ENCODE measurements at places on chromosomes 16 and 17.

- no peak for DNase-seq
Measured at GRCh38 chr16:85867189-85867588, 31.8 kb upstream of the IRF8 start.

DNA sequence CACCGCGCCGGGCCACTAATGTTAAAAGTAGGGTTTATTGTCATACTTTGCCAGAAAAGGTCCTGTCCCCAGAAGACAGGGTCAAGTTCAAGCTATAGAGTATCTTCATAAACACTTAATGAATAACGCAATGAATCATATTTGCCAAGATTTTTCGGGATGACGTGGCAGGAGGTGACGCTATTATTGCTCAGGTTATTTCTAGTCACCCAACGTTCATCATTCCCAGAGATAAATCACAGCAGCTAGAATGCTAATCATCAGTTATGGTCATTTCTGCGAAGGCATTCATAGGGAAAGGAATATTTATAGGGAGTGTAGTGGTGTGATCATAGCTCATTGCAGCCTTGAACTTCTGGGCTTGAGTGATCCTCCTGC, 2.0 kb downstream of the TMC5 start:
- no peak for DNase-seq

DNA sequence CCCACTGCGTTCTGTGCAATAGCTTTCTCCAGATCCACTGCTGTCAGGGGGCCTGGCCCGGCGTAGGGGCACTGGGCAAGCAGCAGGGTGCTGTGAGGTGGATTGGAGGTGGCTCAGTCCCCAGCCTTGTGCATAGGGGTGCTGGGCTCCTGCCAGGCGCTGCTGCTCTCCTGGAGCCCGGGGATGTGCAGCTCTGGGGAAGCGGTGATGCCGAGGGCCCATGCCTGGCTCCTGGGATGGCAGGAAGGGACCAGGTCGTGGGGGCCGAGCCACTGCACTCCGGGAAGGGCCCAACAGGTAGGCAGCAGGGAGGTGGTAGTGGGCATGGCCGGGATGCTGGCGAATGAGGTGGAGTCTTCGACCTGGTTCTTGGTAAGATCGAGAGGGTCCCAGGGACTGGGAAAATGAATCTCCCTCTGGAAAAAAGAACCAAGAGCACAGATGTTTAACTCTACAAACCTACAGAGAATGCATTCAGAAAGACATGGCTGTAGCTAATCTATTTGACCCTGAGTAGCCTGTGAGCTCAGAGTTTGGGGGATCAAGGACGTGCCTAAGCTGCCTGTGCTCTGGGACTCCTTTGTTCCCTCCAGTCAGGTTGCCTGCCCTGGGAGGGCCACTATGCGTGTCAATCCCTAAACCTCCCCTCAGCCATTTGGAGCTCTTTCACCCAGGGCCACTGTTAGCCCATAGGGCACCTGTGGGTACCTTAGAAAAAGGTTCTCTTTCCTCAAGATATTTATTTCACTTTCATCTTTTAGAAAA, 6.6 kb upstream of the SUPT4H1 start:
- no peak for DNase-seq

GRCh38 chr17:47733674-47734410, 806 bp downstream of the TBX21 start:
- DNase-seq, result no peak
